Activated B cell treated with CpG ODN at 0.5 μM for 24 hours (primary cell): ENCODE measurements at places on chromosomes 2 and 18.

- no peak for DNase-seq
These were observed 413.6 kb upstream of the TCF4 start for GRCh38 chr18:56001576-56001975.

- no peak for DNase-seq
These were observed 56.1 kb upstream of the PEX13 start for GRCh38 chr2:60961457-60961856.

GRCh38 chr18:37282386-37283037 lies 283.1 kb downstream of the CELF4 start:
- DNase-seq = no peak

DNA sequence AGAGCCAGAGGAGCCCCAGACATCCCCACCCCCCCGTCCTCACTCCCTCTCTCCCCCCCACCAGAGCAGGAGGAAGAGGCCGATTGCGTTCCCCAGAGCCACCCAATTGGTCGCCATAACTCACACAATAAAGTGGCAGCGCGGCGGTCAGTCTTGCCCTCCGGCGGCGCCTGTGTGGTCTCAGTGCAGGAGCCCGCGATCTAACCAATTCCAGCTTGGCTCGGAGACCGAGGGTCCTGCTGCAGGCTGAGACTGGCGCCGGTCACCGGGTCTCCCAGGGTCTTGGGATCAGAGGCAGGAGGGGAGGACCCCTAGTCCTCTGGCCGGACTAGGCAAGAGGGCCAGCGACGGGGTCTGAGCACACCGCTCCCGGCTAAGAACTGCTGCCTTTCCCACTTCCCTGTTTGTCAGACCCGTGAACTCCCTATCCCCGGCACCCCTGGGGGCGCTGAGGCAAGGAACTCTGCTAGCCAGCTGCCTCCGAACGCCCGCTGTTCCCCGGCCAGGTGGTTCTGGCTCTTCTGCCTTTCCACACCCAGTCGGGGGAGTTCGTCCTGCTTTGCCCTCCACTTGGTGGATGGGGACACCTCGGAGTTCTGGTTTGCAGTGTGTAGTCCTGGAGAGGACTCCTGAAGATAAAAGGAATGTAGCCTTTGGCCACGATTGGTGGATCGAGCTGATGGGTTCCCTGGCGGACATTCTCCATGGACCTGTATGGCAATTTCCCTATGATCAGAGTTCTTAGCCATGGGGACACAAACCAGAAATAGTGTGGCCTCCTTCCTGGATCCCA lies 1.0 kb upstream of the HOXD12 start:
- DNase-seq = no peak

- DNase-seq = no peak
These were observed 266.8 kb downstream of the ALPK2 start for GRCh38 chr18:58362027-58362575.
